ENCODE measurements at places on chromosomes 12 and 14. TPM values are rescaled to one million over a fixed set of nuclear protein-coding genes. Genes with fewer than 3 reads are reported as not detected.

Gene NRXN3
- total RNA-seq = 2.4 TPM

Gene GARIN6
- not detected for total RNA-seq

Gene DNAH10
- total RNA-seq = under 0.01 TPM

Gene SMIM41
- total RNA-seq = not detected

Gene SMAGP
- total RNA-seq = 3.1 TPM

Gene PLBD1
- 63.9 TPM for total RNA-seq

Gene MAP1LC3B2
- total RNA-seq = 1.5 TPM

Gene IL31
- not detected for total RNA-seq

Data from subcutaneous adipose tissue (tissue), 4 donors.